NCI-H524 treated with DMSO at 0.1 percent for 48 hours (cell line): ENCODE measurements at places on chromosomes 3 and 15.
A peak's percentile ranks its signal among the peaks of the same experiment; 100 is the strongest.

- no peak for DNase-seq
Observed at GRCh38 chr3:102163039-102163817, 271.6 kb upstream of the ZPLD1 start.

- DNase-seq = no peak
Observed at GRCh38 chr3:150429767-150430671, 21.9 kb downstream of the TSC22D2 start.

DNA sequence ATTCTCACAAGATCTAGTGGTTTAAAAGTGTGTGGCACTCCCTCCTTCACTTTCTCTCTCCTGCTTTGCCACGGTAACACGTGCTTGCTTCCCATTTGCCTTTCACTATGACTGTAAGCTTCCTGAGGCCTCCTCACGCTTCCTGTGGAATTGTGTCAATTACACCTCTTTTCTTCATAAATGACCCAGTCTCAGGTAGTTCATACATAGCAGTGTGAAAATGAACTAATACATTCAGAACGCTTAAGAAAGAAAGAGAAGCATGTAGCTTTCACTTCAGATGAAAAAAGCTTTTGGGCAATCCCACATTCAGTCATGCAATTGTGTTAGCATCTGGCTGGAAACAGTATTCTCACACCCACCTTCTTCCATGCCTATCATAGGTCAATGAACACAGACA lies 24.4 kb downstream of the P3H2 start:
- DNase-seq = no peak

GRCh38 chr15:62571072-62571471 lies 406.0 kb upstream of the C2CD4B start:
- DNase-seq = no peak

DNA sequence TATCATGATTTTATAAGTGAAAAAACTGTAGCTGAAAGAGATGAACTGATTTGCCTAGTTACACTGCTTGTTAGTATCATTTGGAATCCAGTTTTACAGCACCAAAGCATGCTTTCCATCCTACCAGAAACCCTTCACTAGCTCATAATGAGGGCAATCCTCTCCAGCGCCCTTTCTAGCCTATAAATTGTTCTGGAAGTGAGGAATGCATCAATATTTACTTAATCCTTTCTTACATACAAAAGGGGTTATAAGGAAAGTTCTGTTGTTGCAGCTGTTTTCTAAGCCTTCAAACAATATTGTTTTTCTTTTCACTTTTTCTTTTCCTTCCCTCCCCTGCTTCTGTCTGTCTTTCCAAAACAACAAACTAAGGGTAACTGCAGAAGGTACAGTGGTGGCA lies 11.0 kb upstream of the PCCB start:
- no peak for DNase-seq

DNA sequence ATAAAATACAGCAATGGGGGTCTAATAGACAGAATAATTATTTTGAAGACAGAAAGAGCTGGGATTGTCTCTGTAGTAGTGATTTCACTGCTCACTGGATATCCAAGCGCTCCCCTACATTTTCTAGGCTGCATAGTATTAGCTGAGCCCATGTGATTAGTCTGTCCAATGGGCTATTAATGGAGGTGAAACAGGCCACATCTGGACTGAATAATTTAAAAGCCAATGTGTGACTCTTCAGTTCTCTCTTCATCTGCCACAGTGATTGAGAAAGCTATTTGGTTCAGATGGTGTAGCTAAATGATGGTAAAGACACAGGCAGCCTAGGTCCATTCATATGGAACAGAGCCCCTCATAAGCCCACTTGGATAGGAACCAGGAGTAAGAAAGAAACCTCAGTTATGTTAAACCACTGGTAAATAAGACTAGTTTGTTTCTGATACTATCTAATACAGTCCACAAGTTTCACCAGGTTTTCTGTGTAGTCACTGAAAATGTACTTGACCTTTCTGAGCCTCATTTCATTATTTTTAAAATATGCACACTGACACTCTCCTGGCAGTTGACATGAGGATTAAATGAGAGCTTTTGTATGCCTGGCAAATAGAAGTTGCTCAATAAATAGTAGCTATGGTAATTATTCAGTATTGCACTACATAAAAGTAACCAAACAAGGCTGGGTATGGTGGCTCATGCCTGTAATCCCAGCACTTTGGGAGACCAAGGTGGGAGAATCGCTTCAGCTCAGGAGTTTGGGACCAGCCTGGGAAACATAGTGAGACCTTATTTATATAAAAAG lies 17.0 kb upstream of the STT3B start:
- no peak for DNase-seq

DNA sequence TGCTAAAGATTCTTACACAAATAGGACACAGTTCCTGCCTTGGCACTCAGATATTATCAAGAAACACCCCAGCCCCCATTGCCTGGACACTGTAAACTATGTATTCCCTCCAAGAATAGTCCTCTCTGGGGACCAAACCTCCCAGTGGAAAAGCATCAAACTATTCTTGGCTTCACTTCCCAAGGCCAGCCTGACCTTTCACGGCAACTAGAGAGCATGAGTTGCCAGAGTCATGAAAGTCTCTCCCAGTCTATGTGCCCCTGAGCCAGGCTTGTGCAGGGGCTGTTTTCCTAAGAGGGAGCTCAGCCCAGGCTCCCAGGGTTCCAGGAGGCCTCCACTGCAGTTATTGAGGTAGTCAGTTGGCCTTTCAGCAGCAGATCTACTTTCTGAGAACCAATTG lies 251.9 kb upstream of the TGFBR2 start:
- DNase-seq = no peak

- DNase-seq = no peak
Observed at GRCh38 chr3:100150473-100150872, 36.2 kb upstream of the FILIP1L start.

DNA sequence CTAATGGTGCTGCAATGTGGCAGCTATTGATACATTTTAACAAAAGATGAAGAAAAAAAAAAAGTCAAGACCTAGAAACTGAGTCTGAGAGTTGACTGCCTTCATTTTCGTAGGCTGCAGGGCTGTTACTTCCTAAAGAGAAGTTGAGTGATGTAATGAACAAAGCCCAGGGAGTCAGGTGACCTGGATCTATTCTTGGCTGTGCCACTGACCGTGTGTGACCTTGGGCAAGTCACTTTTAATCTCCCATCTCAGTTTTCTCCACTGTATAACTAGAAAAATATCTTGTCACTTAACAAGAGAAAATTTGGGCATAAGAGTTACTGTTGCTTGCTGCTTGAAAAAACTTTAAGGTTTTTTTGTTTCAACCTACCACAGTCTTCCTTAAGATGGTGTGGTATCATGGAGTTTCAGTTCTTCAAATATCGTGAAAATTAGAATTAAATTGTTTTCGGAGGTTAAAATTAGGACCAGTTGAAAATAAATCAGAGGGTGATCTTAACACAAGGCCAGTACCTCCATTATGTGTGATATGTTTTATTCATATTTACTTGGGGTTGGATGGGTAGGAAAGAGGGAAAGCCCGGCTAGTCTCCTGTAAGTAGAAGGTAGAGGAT lies 5.8 kb downstream of the FMN1 start:
- DNase-seq = no peak

DNA sequence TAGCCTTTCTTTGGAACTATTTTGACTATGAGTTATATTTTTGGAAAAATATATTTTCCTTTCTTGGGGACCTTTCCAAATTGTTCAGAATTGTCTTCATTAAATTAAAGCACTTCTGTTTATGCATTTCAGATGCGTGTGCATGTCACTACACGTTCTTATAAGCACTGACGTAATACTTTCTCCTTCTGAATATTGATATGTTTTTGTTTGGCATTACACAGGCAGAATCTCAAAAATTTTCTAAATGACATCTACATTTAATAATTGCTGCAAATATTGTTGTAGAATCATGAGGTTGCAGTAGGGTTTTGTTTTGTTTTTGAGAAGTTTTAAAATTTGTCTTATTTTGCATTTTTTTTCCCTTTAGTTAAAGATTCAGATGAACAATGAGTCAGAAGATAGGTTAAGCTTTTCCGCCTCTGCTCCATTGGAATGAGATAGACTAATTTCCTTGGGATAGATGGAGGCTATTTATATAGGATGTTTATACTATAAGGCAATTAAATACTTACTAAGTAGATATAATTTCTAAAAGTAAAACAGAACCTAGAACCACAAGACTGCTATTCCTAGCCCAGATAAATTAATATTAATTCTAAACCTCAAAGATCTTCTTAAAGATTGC lies 110.8 kb downstream of the MBNL1 start:
- no peak for DNase-seq

DNA sequence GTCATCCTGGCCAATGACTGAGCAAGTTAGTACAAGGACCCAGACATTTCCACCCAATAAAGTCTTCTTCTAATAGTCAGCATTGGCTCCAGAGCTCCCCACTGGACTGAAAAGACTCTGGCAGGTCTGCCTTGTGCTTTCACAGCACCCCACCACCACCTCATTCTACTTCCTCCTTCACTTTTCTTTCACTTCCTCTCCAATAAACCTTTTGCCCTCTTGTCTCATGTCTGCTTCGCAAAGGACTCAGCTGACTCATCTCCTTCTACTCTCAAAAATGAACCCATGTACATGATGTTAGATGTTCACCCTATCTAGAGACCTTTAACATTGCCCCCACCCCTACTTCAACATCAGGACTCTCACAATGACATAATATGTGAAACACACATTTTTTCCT lies 181.0 kb upstream of the PPP2R3A start:
- no peak for DNase-seq

DNA sequence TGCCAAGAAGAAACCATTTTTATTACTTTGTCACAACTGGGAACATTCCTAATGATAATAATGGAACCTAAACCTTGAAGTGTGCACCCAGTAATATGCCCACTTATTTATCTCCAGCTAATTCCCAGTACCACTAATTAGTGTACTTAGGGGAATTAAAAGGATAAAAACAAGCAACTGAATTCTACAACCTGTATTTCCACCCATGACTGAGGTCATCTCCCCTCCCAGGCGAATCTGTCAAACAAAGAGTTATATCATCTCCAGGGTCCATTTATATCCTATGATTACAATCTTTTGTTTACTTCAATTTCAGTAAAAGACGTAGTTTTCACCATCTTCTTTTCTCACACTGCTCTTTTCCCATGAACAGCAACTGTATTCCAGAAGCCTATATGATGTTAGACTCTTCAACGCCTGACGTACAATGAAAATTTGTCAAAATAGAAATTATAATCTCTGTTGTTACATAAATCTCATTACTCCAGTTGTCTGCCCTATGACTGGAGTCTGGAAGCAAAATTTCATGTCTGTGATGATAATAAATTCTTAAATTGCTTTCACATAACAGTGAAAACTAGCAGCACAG lies 177.6 kb downstream of the GOLIM4 start:
- DNase-seq = no peak

- DNase-seq = no peak
Observed at GRCh38 chr15:88865498-88866099, 29.7 kb downstream of the HAPLN3 start.

DNA sequence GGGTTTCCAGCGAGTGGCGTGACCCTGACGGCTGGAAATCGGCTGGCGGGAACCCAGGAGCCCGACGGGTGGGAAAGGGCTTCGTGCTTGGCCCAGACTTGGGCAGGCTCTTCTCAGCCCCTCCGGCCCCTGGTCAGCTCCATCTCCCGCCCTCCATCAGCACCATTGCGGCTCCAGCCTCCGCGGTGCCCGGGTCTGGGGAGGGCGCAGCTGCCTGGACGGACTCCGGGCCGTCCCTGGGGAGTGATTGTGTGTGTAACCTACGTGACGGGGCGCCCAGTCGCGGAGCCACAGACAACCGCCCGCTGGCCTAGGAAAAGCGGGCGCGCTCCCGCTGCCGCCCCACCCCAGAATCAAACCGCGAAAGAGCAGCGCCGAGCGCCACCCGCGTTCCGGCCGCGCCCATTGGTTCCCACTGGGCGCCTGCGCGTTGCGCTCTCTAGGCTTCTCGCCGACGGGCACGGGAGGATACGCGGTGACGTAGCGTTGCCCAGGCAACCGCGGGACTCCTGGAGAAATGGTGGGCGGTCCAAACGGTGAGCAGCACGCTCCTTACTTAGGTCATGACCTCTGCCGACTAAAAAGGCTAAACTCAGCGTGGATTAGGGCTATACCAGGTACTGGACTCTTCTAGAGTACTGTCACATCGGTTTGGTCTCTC lies at the start of gene CFAP20DC:
TSS of gene CFAP20DC (minus strand) at position 355 of the 661 bp plus-strand sequence. CDS start 394 bp downstream, outside the sequence.
- peak; percentile 70 for DNase-seq

- no peak for DNase-seq
Observed at GRCh38 chr3:194339840-194340239, 11.3 kb downstream of the CPN2 start.

DNA sequence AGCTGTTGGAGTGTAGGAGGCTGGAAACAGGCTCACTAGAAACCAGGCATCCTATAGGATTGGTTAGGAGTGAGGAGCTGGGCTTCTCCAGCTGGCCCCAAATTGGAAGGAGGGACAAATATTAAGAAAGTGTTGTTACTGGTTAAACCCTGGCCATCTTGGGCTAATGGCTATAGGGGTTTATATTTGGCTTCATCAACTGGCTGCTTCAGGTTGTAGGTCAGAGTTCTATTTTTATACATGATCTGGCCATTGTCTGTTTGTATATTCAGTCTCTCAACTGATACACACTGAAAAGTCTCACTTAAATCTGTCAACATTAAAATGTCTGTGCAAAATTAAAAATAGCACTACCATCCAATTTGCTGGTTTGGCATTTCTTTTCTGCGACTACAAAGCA lies 70.2 kb upstream of the ARRDC4 start:
- DNase-seq = no peak

GRCh38 chr15:84832448-84833040 lies 15.4 kb downstream of the ALPK3 start:
- no peak for DNase-seq

DNA sequence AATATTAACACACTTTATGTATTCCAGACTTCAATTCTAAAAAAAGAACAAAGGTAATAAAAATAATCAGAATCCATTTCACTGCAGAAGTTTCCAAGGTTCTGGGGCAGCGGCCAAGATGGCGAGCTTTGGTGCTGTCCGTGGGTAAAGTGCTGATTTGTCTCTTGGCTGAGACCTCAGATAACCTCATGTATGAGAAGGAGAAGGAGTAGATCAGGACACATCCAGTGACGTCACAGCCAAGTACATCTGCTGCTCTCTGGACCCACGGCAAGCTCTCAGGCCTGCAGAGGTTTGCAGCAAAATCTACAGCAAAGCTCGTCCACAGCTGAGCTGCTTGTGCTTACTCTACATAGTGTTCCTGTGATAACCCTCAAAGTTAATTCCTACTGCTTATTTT lies 165.7 kb downstream of the MAGI1 start:
- DNase-seq = no peak

DNA sequence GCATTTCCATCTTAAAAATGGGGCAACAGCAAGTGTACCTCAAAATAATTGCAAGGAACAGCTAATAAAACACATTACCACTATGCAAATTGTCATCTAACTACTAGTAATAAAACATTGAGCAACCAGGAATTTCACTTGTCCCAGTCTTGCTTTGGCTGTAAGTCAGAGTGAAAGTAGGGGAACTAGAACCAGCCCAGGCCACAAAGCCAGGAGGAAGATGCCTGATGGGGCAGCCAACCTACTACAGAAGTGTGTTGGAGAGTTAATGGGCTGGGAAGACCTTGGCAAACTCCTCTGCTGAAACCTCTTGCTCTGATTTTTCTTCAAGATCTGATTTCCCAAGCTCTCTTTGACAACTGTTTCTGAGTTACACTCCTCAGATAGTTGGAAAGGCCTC lies 40.2 kb upstream of the LPP start:
- no peak for DNase-seq
